ENCODE measurements at places on chromosomes 3 and 15.
A peak's percentile ranks its signal among the peaks of the same experiment; 100 is the strongest.

GRCh38 chr15:89171136-89172072 lies 50.0 kb downstream of the RLBP1 start:
- DNase-seq = peak; percentile 8

DNA sequence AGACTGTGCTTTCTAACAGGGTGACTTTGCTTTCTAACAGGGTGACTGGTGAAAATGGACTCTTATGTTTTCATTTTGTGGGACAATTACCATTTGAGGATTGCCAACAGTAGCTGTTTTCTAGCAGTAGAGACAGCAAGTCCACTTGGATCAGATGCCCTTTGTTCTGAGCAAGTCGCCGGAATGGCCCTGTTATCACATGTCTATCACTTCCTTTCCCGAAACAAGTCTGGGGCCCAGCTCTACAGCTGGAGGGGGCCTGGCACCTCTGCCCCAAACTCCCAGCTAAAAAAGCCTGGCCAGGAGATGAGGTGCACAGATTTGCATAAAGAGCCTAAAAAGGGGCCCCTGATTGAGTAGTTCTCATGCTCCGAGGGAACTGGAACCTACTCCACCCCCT lies 44.6 kb downstream of the THBS1 start:
- DNase-seq = no peak

- DNase-seq = no peak
These were observed 1.1 kb downstream of the EIF4G1 start for GRCh38 chr3:184315543-184315867.

GRCh38 chr3:74135808-74136207 lies 478.7 kb downstream of the CNTN3 start:
- no peak for DNase-seq

GRCh38 chr3:18556503-18557135 lies 131.5 kb upstream of the SATB1 start:
- peak; percentile 42 for DNase-seq

GRCh38 chr3:51275111-51275805 lies 109.8 kb upstream of the MANF start:
- DNase-seq = no peak

GRCh38 chr15:94081829-94082228 lies 149.5 kb upstream of the MCTP2 start:
- no peak for DNase-seq

GRCh38 chr3:71690341-71690841 lies 34.8 kb downstream of the EIF4E3 start:
- no peak for DNase-seq
